ENCODE measurements at places on chromosomes 13 and 19. TPM values are rescaled to one million over a fixed set of nuclear protein-coding genes. Genes with fewer than 3 reads are reported as not detected.

The UBE2L5 gene
- 0.22 TPM for total RNA-seq

The ZNF682 gene
- 4.8 TPM for total RNA-seq

The LRRC25 gene
- not detected for total RNA-seq

The ZNF480 gene
- 16.2 TPM for total RNA-seq

The RAB20 gene
- 2.0 TPM for total RNA-seq

The FCHO1 gene
- 98.7 TPM for total RNA-seq

The DMKN gene
- total RNA-seq = not detected

The SIGLEC7 gene
- not detected for total RNA-seq

The KL gene
- 0.32 TPM for total RNA-seq

The PRODH2 gene
- not detected for total RNA-seq

The SLC15A1 gene
- total RNA-seq = not detected

The ZNF101 gene
- total RNA-seq = 95.2 TPM

The ZSCAN1 gene
- not detected for total RNA-seq

The GMIP gene
- total RNA-seq = 118 TPM

The NKPD1 gene
- 0.22 TPM for total RNA-seq

The TBXA2R gene
- 0.39 TPM for total RNA-seq

The CD22 gene
- 3.2 TPM for total RNA-seq
